ENCODE measurements at places on chromosomes 11 and 22.
A peak's percentile ranks its signal among the peaks of the same experiment; 100 is the strongest.

DNA sequence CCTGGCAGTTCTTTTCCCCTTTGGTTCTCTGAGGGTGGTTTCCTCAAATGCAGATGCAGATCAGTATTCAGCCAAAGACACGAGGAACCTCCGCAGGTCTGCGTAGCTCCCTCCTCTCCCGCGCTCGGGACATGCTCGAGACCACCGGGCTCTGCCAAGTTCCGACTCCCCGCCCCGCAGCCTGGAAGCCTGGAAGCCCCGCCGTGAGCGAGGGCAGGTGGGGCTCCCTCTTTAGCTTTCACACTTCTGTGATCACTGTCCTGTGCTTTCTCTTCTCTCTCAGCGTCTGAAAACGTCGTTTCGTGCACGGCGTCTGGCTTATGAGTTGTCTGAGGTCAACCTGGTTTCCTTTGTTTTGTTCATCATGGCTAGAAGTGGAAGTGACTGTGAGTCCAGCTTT lies 26.6 kb downstream of the ZBED4 start:
- no peak for DNase-seq

- no peak for DNase-seq
Measured at GRCh38 chr11:9753021-9753420, 89.1 kb downstream of the SWAP70 start.

DNA sequence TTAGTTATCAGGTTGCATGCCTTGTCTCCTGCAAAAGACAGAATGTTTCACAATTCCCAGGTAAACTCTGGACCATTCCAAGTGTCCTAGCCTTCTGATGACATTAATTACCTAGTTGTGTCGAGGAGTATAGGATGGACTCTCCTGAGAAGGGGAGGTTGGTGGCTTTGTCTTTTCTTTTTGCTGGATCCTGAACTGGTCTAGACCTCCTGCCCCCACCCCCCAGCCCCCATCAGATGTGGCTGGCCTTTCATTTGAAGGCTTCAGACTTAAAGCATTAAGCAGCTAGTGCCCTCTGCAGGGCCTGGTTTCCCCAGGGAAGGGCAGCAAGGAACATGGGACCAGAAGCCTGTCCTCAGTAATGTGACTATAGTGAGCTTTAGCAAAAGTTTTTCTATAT lies 9.7 kb downstream of the MCAM start:
- DNase-seq, result no peak

- DNase-seq, result no peak
Measured at GRCh38 chr11:80815752-80816453, 1375.1 kb upstream of the TENM4 start.

DNA sequence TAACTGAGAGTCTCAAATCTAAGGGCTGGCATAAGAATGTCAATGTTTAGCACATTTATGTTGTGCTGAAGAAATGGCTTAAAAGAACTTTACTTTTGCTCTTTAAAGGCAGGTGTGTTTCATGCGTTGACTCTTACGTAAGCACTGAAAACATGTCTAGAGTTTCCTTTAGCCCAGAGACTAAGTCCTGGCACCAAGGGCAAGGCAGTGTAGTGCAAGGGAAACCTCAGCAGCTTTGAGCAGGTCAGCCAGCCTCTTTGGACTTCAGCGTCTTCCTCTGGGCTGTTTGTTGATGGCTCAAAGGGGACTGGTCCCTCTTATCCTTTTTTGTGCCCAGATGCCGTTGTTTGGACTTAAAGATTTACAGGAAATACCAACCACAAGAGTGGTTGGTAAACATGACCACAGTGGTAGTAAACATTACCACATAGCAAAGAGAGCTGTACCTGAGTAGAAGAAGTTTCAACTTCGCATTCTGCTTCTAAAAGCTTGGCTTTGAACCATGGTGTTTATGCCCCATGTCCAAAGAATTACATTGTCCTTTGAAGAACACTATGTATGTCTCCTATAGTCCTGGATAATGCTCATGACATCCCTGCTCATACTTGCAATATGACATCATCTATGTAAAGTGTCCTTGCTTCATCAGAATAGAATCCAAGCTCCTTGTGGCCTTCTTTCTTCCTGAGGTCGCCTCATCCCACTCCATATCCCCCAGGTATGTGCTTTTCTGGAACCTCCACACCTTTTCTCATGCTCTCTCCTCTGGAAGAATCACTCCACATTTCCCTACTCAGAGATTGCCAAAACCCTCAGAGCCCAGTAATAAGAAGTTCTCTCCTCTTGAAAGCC lies 23.5 kb downstream of the TENM4 start:
- no peak for DNase-seq

- DNase-seq, result no peak
Measured at GRCh38 chr11:70173018-70173417, 30.1 kb upstream of the FADD start.

GRCh38 chr22:48926643-48927042 lies 901.0 kb downstream of the BRD1 start:
- no peak for DNase-seq

DNA sequence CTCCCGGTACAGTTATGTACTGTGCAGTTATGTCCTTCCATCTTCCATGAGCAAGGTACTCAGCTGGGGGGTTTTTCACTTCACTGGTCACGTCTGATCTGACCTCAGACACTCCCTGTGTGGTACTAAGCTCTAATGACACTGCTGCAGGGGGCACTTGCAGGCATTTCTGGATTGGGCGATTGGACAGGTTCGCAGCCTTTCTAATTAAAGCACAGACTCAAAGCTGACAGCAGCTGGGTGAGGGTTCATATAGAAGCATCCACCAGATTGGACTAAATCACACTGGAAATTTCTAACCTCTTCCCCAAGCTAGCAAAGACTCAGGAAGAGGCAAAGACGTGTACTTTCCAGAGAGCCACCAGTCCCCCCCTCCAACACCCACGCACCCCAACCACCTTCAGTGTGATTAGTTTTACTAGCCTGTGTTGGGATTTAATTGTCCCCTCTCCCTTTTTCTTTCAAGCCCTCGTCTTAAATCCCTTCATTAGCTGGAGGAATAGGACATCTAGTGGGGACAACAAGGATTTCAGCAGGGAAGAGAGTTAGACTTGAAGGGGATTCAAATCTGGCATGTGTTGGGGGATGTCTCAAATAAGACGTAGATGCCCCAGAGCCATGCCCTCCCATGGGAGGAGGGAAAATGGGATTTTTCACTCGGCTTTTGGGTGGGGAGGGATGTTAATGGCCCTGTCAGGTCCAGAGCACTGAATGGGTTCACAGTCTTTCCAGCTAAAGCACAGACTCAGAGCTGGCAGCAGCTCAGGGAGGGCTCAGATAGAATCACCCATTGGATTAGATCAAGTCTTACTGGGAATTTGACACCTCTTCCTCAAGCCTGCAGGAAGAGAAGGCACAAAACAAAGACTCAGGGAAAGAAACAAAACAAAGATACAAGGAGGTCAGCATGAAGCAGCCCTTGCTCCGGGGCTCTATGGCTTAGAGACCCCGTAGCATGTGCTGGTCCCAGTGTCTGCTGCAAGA lies 10.9 kb downstream of the INS start:
- DNase-seq, result no peak

DNA sequence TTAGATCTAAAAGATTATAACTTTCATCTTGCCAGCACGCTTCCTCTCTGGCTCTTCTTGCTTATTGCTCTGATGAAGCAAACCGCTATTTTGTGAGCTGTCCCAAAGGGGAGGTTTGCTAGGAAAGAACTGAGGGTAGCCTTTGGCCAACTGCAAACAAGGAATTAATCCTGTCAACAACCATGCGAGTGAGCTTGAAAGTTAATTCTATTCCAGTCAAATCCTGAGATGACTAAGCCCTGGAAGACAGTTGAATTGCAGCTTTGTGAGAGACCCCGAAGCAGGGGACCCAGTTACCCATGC lies 10.3 kb upstream of the RNF141 start:
- DNase-seq, result no peak

GRCh38 chr22:19915287-19915954 lies 26.2 kb upstream of the COMT start:
- no peak for DNase-seq

DNA sequence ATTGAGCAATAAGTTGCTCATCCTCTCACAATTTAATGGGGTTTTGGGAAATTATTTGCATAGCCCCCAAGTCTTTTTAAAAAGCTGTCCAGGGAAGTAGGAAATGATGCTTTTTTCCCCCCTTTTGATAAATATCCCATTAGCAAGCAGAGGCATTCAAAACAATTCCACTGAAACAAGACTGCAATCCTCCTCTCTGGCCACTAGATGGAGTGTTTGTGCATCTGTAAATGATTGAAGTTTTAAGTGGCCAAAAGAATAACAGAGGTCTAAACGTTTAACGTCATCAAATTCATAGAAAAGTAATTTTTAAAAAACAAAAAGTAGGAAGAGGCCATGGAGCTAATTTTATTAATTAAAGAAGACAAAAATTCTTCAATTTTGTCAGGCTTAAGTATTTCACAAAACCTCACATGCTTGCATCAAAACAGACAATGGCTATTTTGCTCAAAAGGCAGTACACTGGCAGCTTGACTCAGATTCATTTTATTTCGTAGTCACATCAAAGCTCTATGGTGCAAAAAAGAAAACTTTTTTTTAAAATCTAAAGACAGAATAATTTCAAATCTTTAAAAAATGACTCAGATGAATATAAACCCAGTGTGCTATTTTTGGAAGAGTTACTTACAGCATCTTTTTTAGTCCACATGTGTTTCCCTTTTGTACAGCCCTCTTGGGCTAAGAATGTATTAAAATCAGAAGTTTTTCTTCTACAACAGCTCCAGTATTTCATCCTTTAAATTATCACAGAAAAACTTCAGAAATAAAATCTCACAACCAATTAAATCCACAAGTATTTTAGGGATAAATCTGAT lies 17.8 kb downstream of the CHORDC1 start:
- DNase-seq, result peak; percentile 19

GRCh38 chr11:99881610-99882009 lies 805.5 kb upstream of the ARHGAP42 start:
- DNase-seq, result no peak

DNA sequence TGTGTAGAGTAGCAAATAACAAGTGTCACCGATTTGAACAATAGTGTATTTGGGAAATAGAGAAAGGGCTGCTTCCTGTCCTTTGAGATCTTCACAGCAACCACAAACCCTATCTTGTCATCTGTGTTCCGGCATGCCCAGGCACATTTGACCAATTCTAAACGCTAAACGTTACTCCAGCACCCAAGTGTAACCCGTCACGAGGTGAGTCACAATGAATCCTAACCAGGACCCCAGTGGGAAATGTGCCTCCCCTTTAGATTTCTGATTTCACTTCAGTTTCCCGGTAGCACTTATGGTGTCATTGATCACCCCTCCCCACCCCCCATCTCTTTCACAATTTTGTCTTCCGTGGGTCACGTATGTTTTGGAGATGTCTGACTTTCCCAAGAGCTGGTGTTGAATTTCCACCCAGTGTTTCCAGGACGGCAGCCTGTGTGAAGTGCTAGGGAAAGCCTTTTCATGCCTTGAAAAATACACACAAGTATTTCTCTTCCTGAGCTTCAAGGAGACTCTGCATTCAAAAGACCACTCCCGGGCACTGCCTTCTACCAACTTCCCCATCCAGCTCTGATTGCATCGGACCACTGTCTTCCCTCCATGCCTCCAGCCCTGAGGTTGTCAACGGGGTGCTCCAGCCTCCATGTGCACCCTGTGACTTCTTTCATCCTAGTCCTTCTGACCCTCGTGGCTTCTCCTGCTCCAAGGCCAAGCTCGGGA lies 10.5 kb upstream of the C11orf24 start:
- no peak for DNase-seq

- DNase-seq, result no peak
Measured at GRCh38 chr11:94638902-94639373, 71.8 kb downstream of the PIWIL4 start.

DNA sequence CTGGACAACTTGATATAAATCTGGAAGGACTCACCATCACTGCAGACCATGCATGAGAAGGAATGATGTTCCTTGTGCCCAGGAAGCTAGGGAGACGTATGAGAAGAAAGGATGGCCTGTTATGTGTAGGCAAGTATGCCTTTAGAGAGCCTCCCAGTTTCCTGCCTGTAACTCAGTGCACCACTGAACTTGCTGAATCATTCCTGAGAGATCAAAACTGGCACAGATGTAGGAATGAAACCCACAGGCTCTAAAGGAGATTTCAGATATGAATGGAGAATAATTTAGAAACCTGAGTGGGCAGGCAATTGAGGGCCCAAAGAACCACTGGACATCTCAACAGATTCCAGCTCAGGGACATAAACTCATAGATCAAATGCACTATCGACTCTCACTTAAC lies 38.4 kb upstream of the PRSS23 start:
- DNase-seq, result no peak

GRCh38 chr22:49826603-49827270 lies 936 bp downstream of the BRD1 start:
- no peak for DNase-seq

DNA sequence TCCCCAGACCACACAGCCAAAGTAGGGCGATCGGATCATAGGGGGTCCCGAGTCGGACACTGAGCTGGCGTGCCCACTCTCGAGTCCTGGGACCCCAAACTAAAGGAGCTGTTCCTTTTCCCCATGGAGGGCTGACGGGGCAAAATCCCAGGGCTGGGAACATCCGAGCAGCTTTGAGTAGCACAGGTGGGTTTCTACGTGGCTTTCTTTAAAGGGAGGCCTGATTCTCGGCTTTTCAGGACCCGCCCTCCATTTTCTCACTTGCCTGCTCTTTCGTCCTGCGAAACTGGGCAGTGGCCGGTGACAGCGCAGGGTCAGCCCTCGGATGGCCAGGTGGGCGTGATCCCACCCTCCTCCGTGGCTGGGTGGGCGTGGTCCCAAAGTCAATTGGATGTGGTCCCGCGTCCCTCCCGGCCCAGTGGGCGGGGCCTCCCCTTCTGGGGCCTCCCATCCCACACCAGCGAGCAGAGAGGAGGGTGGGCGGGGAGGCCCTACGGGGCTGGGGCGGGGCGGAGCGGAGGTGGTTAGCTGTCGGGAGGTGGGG lies 17.5 kb upstream of the TXNRD2 start:
- no peak for DNase-seq

- DNase-seq, result no peak
Measured at GRCh38 chr11:116909245-116909644, 71.8 kb upstream of the APOA1 start.

DNA sequence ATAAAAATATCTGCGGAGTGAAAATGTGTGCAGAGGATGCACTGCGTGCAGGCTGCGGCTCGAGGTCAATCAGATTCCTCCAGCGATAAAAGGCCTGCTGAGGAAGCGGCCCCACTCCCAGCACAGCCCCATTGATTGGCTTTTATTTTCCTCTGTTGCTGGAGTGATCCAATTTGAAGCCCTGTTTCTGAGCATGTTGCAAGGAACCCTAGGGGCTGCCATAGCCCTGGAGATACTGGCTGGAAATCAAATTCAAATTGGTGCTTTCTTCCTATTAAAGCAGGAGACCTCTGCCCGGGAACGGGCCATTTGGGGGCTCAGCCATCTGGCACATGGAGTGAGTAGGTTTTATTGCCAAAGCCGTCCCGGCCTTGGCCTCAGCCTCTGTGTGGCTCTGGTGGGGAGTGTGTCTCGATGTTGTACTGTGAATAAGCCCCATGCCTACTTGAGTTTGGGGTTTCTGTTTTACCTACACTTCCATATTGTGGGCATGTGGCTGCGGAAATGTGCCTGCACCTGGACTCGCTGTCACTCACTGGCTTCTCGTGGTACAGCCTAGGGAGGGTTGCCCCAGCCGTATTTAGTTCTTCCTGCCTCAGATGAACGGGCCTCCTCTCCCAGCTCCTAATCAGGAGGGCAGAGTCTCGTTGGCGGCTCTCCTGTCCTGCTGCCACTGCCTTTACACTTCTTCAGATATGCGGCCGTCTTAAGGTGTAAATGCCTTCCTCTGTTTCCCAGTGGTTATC lies 25.6 kb downstream of the PARVB start:
- DNase-seq, result no peak

Data from cerebellar nuclear complex (tissue), 1 donor.